ENCODE measurements at places on chromosomes 7 and 10.

- no peak for DNase-seq
Measured at GRCh38 chr10:55203319-55203718, 402.3 kb upstream of the PCDH15 start.

- no peak for DNase-seq
Measured at GRCh38 chr7:157444011-157444842, 107.4 kb downstream of the DNAJB6 start.

- no peak for DNase-seq
Measured at GRCh38 chr7:2799253-2799652, 44.9 kb downstream of the GNA12 start.

DNA sequence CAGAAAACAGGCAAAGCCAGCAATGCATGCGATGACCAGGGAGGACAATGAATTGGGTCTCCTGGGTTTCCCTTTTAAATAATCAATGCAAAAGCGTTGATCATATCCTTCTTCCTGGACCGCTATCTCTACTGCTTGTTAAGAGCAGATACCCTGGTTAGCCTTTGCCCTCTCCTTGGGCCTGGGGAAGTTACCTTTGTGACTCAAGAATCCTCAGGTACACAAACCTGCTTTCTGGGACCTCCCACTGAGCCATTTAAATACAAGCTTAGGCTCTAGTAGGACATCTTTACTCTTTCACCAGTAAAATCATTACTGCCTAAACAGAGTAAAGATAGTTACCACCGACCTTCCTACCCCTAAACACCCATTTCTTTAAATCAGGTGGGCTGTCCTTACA, 173.9 kb downstream of the WNT2 start:
- DNase-seq = no peak

DNA sequence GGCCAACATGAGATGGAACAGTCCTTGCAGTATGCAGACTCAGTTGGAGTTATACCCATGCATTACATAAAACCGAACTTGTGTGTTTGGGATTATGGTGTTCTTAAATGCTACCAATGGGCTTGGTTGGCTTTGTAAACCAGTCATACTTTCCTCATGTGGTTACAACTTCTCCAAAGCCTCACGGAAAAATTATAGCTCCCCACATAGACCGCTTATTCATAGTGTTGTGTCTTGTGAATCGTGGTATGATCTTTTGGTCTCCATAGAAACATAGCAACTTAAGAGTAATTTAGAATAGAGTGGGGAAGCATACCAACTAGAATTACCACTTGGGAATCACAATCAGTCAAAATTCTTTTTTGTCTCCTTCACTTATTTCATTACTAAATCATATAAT, 112.3 kb upstream of the FZD1 start:
- DNase-seq = no peak

- no peak for DNase-seq
Measured at GRCh38 chr7:126483972-126484371, 768.8 kb downstream of the GRM8 start.

DNA sequence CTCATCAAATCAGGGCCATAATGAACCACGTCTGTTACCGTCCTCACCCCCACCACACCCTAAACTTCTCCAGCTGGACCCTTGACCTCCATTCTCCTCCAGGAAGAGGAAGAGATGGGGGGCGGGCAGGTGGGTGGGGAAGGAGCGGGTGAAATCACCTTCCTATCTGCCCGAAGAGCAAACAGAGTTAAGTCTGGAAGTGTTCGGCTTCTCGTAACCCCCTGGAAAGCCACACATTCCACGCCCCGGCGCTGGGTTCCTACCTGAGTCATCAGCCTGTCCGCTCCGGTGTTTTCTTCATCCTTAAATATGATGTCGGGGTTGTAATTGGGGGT, 736 bp downstream of the SHH start:
- no peak for DNase-seq

GRCh38 chr7:92763636-92764423, 72.5 kb downstream of the CDK6 start:
- DNase-seq = peak; percentile 90

GRCh38 chr7:123122916-123123315, 76.9 kb downstream of the SLC13A1 start:
- no peak for DNase-seq

DNA sequence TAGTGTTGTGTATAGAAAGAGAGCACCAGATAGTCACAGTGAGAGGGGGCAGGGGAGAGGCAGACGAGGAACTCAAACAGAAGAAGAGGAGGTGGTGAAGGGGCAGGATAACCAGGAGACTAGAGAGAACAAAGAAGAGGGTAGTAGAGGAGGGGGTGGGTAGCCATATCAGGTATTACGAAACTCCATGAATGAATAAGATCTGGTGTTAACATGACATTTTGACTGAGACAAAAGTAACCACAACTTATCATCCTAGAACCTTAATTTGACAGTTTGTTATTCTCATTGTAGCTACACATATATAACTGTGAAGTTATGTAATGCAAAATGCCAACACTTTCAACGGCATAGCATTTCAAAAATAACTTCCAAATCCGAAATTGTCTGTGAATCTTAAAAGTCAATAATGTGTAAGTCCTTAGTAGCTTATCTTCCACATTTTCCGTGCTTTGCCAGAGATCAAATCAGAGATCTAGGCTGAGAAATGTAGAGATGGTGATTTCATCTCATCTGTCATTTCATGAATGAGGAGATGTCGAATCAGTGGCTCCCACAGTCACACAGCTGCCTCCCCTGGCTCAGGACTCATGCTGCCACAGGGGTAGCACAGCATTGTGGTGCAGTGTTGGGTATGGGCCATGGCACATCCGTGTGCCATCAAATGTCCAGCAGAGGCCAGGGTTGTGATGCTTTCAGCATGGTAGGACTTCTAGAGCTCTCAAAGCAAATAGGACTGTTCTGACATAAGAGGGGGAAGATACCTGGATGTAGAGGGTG, 202.1 kb downstream of the HECW1 start:
- no peak for DNase-seq

GRCh38 chr10:127887541-127888415, 5.0 kb downstream of the CLRN3 start:
- no peak for DNase-seq

- no peak for DNase-seq
Measured at GRCh38 chr7:69219381-69219780, 378.9 kb upstream of the AUTS2 start.

- DNase-seq = no peak
Measured at GRCh38 chr7:10315881-10316280, 657.8 kb upstream of the PHF14 start.

- no peak for DNase-seq
Measured at GRCh38 chr7:5384618-5385017, 39.0 kb downstream of the TNRC18 start.

DNA sequence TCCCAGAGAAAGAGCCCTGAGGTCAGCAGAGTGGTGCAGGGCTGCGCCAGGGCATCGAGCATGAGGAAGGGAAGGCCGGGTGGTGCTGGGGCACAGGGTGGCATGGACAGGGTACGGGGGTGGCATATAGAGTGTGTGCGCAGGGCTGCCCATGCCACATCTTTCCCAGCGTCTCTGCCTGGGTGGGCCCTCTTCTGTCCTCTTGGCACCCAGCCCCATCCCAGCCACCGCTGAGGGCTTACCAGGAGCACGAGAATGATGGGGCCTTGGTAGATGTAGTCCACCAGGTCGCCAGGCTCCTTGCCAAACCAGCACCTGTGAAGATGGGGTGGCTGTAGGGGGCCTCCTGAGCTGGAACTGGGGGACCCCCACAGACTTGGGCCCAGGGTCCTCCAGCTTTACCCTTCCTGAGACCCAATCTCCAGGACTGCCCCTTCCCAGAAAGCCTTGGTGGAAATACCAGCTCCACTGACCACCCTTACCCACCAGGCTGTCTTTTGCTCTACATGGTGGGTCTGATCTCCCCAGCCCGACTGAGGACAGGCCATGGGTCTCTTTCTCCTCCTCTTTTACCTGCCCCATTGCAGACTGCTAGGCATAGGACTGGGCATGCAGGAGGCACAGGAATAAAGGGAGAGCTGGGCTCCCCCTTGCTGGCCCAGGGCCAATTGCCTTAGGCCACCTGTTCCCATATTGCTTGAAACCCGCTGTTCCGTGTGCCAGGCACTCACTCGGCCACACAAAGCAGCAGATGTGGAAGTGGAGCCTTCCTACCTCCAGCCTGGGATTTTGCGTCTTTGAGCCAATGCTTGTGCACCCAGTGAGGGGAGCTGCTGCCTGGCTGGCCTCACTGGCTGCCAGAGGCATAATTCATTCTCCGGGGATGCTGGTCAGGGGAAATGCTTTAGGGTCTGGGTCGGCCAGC, 21.7 kb downstream of the CRHR2 start:
- no peak for DNase-seq

DNA sequence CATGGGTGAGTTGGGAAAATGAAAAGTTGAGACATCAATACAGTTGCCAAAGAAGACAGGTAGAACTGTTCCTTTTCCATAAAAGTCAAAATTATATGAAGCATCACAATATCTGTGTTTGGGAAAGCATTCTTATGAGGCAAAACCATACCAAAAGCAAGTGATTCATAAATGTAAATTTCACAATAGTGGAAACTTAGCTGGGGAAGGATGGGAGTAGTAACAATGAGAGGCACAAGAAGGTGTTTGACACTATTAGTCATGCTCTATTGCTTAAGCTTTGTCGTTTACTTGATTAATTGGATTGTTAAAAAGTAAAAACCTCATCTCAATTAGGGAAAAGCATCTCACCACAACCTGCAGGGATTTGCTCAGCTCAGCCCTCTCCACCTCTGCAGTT, 240.2 kb downstream of the C7orf25 start:
- peak; percentile 55 for DNase-seq

- DNase-seq = no peak
Measured at GRCh38 chr10:69955211-69955805, 97.3 kb upstream of the MACROH2A2 start.

- peak; percentile 89 for DNase-seq
Measured at GRCh38 chr7:127938588-127938987, 92.6 kb downstream of the LRRC4 start.

- DNase-seq = peak; percentile 61
Measured at GRCh38 chr10:23157691-23158369, 34.3 kb upstream of the PTF1A start.

DNA sequence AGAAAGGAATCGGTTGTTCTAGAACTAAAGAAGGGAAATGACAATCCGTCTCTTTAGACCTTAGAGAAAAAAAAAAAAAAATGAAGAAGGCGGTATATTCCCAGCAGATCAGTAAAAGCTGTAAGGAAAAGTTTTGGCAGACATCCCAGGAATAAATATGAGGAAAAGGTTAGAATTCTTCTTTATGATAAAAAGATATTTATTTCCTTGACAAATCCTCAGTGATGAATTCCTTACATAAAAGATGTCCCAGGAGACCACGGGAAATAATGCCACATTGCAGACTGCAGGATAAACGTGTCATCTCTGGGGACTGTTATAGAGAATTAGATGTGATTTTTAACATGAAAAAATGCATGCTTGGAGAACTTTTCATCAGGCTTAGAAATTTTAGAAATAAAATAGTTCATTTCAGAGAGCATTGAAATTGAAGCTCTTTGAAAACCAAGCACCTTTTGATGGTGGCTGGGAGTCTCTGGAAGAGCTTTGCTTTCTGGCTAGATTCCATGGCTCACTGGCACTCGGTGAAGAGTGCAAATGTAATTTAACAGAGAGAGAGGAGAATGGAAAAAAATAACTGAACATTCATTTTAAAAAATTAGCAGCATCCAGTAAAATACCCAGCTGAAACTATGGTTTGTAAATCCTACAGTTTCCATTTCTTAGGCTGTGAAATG, 98.2 kb downstream of the PRPF18 start:
- DNase-seq = no peak

- peak; percentile 60 for DNase-seq
Measured at GRCh38 chr10:52818019-52818418, 45.4 kb upstream of the MBL2 start.

DNA sequence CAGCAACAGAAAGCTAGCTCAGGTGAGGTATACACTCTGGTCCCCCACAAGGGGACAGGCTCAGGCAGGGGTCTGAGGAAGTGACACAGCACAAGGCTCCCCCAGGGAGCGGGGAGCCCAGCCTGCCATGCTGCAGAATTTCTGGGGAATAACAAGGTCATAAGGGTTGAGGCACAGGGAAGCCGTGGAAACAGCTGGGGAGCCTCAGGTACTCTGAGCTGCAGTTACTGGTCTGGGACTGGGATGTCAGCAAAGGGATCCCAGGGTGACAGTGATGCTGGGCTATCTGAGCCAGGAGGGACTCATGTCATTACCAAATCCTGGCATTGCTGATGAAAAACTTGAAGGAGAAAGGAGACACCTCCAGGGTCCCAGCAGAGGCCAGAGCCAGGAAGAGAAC, 64.4 kb upstream of the NANOS1 start:
- no peak for DNase-seq

DNA sequence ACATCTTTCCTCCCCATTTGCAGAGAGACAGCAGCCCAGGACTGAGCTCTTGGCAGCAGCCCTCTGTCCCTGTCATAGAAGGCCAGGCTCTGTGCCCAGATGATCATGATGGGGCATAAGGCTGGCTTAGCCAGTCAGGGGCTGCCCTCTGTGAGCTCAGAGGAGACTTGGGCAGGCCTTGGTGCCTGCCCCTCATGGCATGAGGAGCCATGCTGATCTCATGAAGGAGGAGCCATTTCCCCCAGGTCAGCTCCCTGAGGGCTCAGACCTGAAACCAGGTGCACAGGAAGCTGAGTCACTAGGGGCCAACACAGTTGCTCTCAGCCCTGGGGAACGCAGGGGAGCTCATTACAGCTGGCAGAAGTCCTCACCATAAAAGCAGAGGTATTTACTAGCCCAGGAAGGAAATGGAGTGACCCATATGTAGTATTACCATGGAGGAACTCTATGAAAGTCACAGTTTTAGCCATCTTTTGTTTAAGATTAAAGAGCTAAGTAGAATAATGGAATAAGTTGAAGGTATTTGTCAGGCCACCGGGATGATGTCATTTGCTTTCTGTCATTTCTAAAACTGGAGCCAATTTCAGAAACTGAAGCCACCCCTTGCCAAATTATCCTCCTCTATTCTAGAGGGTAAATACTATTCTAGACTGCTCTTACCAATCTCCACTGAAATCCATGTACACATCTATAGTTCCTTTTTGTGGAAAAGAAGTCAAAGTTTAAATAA, 362.4 kb upstream of the ZNF32 start:
- no peak for DNase-seq

GRCh38 chr10:128825626-128826025, 641.4 kb upstream of the MGMT start:
- no peak for DNase-seq

- DNase-seq = no peak
Measured at GRCh38 chr10:64148607-64149006, 627.4 kb downstream of the REEP3 start.
